ENCODE measurements at places on chromosomes 16 and 17.

- no peak for DNase-seq
Measured at GRCh38 chr17:64009571-64010402, 10.6 kb downstream of the ICAM2 start.

DNA sequence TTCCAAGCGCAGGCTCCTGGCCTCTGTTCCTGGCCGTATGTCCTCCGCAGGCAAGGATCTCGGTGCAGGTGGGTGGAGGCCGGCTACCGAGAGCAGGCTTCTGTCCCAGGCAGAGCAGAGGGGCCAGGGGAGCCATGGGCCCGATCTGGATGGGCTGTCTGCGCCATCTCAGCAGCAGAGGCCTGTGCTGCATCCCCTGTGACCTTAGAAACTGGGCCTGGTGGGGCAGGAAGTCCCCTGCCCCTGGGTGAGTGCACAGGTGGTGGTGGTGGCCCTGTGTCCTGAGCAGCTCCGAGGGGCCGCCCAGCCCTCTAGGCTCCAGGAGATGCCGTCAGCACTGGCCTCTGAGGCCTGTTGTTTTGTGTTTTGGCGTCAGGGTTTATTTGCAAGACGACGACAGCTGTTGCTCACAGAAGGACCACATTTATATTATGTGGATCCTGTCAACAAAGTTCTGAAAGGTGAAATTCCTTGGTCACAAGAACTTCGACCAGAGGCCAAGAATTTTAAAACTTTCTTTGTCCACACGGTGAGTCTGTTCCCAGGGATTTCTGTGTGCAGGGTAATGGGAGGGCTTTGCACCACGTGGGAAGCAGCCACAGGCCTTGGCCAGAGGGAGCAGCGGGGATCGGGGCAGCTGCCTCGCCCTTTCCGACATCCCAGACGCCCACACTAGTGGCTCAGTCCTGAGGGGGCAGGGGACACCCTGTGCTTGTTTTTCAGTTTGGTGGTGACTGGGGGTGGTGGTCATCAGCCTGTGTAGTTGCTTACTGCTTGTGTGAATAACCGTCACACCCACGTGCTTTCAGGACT, 59.1 kb downstream of the PDPK1 start:
- DNase-seq = no peak

DNA sequence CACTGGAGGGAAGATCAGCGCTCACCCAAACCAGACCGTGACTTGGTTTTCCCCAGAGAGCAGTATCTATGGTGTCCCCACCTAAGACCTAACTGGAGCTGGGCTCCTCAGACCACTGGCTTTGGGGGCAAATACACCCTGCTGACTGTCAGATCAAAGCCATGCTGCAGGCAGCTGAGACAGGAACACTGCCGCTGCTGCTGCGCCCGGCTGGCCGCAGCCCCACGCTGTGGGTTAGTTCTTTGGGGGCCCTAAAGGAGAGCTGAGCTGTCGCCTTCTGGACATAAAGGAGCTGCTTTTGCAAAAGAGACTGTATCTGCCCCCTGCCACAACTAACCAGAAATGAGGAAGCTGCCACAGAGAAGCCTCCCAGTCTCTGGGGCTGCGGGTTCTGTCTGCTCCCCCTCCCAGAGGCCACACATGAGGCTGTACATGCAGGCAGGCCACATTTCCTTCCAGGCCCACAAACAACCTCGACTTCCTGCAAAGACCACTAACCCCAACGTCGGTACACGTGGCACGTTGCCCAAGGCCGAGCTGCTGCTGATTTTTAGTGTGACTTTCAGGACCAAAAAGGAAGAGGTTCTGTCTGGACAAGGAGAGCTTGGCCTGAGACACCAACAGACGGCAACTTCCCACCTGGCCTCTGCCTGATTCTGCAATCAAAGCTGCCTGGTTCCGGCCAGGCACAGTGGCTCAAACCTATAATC, 18.2 kb upstream of the ABR start:
- DNase-seq = no peak

- DNase-seq = no peak
Measured at GRCh38 chr16:14476183-14476582, 153.9 kb downstream of the PARN start.

DNA sequence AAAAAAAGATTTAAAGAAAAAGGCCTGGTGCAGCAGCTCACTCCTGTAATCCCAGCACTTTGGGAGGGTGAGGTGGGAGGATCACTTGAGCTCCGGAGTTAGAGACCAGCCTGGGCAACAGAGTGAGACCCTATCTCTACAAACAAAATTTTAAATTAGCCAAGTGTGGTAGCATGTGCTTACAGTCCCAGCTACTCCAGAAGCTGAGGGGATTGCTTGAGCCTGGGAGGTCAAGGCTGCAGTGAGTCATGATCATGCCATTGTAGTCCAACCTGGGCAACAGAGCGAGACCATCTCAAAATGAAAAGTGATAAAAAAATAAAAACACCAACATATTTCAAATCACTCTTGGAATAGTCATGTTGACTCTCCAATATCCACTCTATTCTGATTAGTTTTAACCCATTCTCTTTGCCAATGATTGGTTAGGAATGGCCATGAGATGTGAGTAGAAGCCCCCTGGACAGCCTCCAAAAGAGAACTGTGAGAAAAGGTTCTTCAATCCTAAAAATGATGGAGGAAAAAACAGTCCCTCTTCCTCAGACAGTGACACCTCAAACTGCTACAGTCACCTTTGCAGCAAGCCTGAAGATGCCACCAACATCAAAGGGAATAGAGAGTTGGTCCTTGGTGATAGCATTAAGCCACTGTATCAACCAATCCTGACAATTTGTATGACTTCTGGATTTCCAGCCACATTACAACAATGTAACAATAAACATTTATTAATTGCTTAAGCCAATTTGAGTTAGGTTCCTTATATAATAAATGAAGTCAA, 2.9 kb upstream of the KANSL1 start:
- no peak for DNase-seq

- DNase-seq = no peak
Measured at GRCh38 chr16:30662449-30662848, 4.2 kb downstream of the FBRS start.

- DNase-seq = no peak
Measured at GRCh38 chr16:80689487-80689886, 114.9 kb downstream of the CDYL2 start.

GRCh38 chr17:50839591-50840310, 4.4 kb downstream of the WFIKKN2 start:
- no peak for DNase-seq

- DNase-seq = no peak
Measured at GRCh38 chr16:9465161-9465560, 373.7 kb downstream of the HAPSTR1 start.

GRCh38 chr16:51402785-51403184, 251.7 kb upstream of the SALL1 start:
- DNase-seq = no peak

DNA sequence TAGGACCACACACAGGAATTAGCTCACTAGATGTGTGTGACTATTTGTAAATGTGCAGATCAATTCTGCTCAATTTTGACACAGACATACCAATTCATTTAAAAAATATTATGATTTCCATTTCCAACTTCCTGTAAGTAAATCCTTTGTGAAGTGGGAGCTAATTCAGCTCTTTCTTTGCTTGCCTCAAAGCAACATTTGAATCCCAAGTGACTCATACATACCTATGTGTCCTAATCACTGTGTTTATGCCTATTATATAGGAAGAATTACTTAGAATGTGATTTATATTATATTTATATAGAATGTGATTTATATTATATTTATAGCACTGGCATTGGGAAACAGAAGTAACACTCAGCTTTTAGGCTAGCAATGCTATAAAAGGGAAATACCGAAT, 195.9 kb upstream of the C17orf78 start:
- DNase-seq = peak; percentile 8

GRCh38 chr16:86593913-86594620, 15.7 kb downstream of the FOXL1 start:
- no peak for DNase-seq

Data from AG08395 (cell line).